ENCODE measurements at places on chromosomes 7 and 10.

- no peak for DNase-seq
These were observed 24.0 kb downstream of the COL26A1 start for GRCh38 chr7:101386558-101387231.

DNA sequence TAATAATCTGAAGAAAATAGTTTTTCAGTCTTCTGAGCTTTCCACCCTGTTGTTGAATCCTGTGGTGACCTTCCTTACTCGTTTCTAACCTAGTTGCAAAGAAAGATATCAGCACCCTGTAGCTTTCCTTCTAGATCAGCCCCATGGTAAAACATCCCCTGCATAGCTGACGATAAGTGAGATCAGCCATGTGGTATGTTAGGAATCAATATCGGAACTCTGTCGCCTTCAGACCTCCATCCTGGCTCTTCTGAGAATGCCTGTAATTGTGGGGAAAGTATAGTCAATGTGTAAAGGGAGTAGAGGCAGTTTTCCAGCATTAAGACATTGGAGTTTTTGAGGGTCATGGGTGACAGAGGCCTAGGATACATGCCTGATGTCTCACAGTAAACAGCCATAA, 151.8 kb downstream of the LRRC4 start:
- no peak for DNase-seq

GRCh38 chr10:112412696-112413095, 34.0 kb downstream of the ZDHHC6 start:
- DNase-seq, result no peak

DNA sequence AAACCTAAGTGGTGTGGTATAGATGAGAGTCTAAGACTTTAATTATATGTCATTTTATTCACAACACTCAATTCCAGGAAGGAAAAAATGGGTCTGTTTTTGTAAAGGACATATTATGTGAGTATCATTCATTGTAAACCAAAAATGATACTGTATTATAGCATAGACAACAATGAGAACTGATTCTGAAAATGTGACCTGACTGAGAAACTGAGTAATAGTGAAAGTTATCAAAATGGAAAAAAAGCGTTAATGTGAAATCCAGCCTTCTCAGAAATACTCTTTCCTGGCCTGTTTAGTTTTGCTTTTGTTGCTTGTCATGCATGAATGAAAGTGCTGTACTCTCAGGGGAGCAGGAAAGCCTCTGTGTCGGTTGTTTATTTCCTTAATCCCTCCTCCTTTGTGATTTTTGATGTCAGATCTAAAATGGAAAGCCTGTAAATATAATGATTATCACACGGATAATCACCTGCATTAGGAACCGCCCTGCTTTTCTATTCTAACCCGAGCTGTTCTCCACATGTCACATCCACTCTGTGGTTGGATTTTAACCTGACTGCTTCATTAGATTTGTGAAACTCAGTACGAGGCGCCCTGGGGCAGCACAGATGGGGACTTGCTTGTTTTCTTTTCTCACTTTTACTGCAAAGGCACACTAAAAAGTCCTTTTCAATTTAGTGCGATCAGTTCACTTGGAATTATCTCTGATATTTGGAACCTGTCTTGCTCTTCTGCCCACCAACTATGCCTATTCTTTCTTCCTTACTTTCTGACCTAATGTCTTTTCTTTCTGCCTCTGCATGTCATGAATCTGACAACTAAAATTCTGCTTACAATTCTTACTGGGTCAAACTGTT, 240.9 kb upstream of the KAT6B start:
- no peak for DNase-seq
